ENCODE measurements at places on chromosomes 1 and 21.

DNA sequence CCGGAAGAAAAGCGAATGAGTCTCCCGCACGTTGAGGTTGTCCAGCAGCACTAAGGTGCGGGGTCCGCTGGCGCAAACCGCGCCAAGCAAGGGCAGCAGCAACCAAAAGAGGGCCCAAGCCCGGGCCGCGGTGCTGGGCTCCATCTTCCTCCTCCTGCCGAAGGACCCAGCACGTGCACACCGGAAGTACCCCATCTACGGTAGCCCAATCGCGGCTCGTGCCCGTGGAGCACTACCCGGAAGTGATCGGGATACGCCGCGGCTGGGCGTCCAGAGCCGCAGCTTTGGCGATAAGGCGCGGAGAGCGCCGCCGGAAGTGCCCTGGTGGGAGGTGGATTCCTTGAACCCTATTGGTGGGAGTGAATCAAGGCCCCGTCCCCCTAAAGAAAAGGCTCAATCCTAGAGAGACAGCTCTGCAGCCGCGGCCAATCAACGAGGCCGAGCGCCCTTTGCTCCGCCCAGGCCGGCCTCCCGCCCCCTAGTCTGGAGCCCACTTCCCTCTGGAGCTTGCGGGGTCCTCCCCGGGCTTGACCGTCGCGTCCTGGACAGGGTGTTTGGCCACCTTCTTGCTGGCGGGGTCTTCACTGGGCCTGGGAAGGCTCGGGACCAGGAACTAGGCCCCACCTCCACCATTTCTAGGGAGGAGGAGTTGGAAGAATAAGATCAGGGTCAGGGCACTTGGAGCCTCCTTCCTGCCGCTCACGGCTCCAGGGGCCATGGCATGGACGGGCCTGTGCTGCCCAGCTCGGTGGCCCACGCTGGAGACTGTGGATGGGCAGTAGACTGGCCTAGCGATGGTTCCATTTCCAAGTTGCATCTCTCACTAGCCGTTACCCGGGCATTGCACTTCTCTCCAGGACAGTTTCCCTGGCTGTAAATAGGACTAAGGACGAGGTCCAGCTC, at the start of gene DDOST:
Gene DDOST, minus strand, starts transcription at position 163 of the 903 bp plus-strand sequence. Its CDS starts 19 bp downstream, at position 144.
- DNase-seq, result peak; percentile 92

DNA sequence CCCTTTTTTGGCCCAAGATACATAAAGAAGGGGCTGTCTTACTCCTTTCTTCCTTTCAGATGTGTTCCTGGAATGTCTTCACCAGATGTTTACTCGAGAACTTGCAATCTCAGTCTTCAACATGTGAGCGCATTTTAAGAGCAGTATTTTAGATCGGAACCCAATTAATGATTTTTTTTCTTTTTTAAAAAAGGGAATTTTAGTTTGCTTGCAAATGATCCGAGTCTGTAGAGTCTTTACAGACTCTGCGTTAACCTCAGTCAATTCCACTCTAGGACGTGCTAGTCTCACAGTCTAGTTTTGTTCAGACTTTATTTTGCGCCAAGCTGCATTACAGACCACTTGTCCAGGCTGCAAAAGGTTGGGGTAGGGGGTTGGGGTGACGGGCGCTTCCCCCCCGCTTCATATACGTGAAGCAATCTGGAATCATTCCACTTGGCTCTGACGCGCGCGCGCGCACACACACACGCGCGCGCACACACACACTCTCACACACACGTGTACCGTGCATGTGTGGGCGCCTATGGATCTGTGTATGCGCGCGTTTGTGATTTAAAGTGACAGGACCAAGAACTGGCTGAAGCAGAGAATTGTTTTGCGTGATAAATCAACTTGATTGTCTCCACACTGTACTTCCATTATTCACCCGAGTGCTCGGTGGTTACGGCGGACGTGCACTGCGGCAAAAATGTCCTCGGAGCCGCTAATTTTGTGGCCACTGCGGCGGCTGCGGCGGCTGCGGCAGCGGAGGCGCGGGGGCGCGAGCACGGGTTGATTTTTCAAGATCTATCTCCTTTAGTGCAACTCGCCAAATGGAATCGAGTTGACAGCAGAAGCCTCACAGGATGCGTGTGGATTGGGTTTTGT, 25.6 kb upstream of the NFIA start:
- no peak for DNase-seq

- no peak for DNase-seq
These were observed 28.4 kb downstream of the METTL13 start for GRCh38 chr1:171809834-171810233.

DNA sequence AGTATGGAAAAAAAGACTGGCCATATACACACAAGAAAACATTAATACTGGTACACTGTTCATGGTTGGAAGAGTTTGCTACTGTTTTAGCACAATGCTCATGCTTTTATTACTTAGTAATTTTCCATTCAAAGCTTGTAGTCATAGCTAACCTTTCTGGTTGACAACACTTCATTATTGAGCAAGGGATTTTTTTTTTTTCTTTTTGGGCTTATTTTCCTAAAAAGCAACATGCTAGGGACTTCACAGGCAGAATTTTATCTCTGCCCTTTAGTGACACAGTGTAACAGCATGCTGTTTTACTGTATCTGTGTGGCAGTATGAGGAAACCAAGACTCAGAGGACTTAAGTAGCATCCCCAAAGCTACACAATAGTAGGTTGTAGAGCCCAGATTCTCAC, 58.5 kb downstream of the FGGY start:
- DNase-seq, result no peak
